Placental pericyte (primary cell): ENCODE measurements at places on chromosomes 5 and 9. TPM values are rescaled to one million over a fixed set of nuclear protein-coding genes. Genes with fewer than 3 reads are reported as not detected.

Gene WDR31
- total RNA-seq = 0.43 and 1.3 TPM in 2 replicates

Gene ANKRD20A1
- total RNA-seq = not detected in 2 replicates

Gene MRPL50
- 6.3 and 11.2 TPM in 2 replicates for total RNA-seq

Gene NUTM2F
- total RNA-seq = not detected in 2 replicates

Gene FRMPD1
- not detected in 2 replicates for total RNA-seq

Gene CDH9
- total RNA-seq = not detected in 2 replicates

Gene BSPRY
- total RNA-seq = not detected in 2 replicates

Gene GFI1B
- total RNA-seq = not detected in 2 replicates

Gene FER
- total RNA-seq = 16.4 and 35.1 TPM in 2 replicates

Gene SMIM23
- total RNA-seq = not detected in 2 replicates

Gene LCP2
- total RNA-seq = under 0.01 TPM in 1 of 2 replicates, not detected in the other

Gene SHISAL2B
- total RNA-seq = not detected in 2 replicates

Gene ETF1
- total RNA-seq = 118 and 154 TPM in 2 replicates

Gene CD14
- 1.3 and 1.8 TPM in 2 replicates for total RNA-seq

Gene IGIP
- 3.3 and 5.7 TPM in 2 replicates for total RNA-seq

Gene FOXD4
- total RNA-seq = 0.14 and 0.22 TPM in 2 replicates

Gene MARVELD2
- 1.0 and 1.1 TPM in 2 replicates for total RNA-seq

Gene GPR150
- total RNA-seq = under 0.01 and 0.43 TPM in 2 replicates

Gene OCLN
- total RNA-seq = 1.1 and 1.3 TPM in 2 replicates

Gene CCNJL
- total RNA-seq = 3.3 and 4.9 TPM in 2 replicates

Gene RASA1
- total RNA-seq = 43.1 and 77.7 TPM in 2 replicates

Gene PCDHB11
- under 0.01 and 0.29 TPM in 2 replicates for total RNA-seq

Gene TAF11L7
- total RNA-seq = not detected in 2 replicates

Gene CCDC112
- total RNA-seq = 4.7 and 6.1 TPM in 2 replicates

Gene CAMK2A
- 2.0 and 2.4 TPM in 2 replicates for total RNA-seq

Gene PHAX
- total RNA-seq = 51.0 and 63.7 TPM in 2 replicates

Gene FOXI1
- total RNA-seq = not detected in 2 replicates

Gene ESM1
- total RNA-seq = 0.22 and 11.6 TPM in 2 replicates

Gene DPH7
- total RNA-seq = 26.7 and 29.5 TPM in 2 replicates

Gene ANKRD34B
- total RNA-seq = not detected in 2 replicates

Gene PKD2L2
- total RNA-seq = not detected in 2 replicates

Gene IL9
- not detected in 2 replicates for total RNA-seq

Gene LRRC70
- 1.1 and 1.4 TPM in 2 replicates for total RNA-seq

Gene BTNL8
- total RNA-seq = not detected in 2 replicates

Gene GPX8
- 102 and 145 TPM in 2 replicates for total RNA-seq

Gene CEL
- 0.22 TPM in 1 of 2 replicates, not detected in the other for total RNA-seq

Gene SLC25A2
- 0.44 and 2.0 TPM in 2 replicates for total RNA-seq

Gene SPATA31A3
- total RNA-seq = not detected in 2 replicates

Gene PCA3
- total RNA-seq = not detected in 2 replicates

Gene FAXDC2
- 7.9 and 12.7 TPM in 2 replicates for total RNA-seq

Gene CHD1
- 31.7 and 47.4 TPM in 2 replicates for total RNA-seq

Gene DTWD2
- total RNA-seq = 6.7 and 8.3 TPM in 2 replicates

Gene SEPTIN8
- 31.1 and 67.0 TPM in 2 replicates for total RNA-seq

Gene ZBTB26
- total RNA-seq = 2.8 and 3.7 TPM in 2 replicates

Gene SLC34A3
- not detected in 2 replicates for total RNA-seq

Gene CORO2A
- total RNA-seq = 0.44 and 1.1 TPM in 2 replicates

Gene GPX3
- total RNA-seq = 6.2 and 28.9 TPM in 2 replicates

Gene C8G
- 0.66 TPM in 1 of 2 replicates, not detected in the other for total RNA-seq

Gene FRRS1L
- not detected in 2 replicates for total RNA-seq

Gene STK32A
- total RNA-seq = 0.66 and 1.4 TPM in 2 replicates

Gene CDKN2B
- 77.2 and 97.2 TPM in 2 replicates for total RNA-seq

Gene ARID3C
- total RNA-seq = 0.22 TPM in 1 of 2 replicates, not detected in the other

Gene IFNB1
- not detected in 2 replicates for total RNA-seq

Gene MTREX
- 96.9 and 99.9 TPM in 2 replicates for total RNA-seq
